ENCODE measurements at places on chromosomes 12 and 14.

DNA sequence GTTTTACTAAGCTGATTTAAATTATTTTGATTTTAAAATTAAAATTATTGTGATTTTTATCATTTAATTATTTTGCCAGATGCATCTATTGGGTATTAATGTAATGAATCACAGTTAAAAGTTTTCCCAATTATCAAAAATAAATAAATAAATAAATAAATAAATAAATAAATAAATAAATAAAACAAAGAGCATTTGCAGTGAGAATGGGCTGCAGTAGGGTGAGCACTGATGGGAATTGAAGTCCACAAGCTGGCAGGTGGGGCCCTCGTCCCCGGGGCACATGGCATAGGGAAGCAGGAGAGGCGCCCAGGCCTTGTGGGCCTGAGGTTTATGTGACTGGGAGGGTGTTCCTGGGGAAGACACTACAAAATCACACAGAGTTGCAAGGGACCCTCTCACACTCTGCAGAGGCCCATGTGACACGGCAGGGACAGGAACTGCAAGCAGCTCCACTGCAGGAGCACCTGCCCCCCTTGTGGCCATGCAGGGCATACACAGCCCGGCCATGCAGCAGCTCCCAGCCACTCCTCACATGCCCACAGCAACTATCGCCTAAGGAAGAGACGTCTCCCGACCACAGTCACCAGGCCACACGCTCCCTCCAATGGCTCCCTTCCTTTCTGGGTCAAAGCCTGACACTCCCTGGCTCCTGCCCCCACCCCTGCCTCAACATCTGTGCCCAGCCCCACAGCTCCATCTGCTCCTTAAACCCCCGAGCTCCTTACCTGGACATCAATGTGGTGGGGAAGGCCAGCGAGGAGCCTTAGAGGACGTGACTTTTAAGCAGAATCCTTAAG is 256.3 kb upstream of the SFSWAP start:
- DNase-seq: peak; percentile 19

GRCh38 chr14:89598548-89599186 is 181.6 kb upstream of the FOXN3 start:
- no peak for DNase-seq

DNA sequence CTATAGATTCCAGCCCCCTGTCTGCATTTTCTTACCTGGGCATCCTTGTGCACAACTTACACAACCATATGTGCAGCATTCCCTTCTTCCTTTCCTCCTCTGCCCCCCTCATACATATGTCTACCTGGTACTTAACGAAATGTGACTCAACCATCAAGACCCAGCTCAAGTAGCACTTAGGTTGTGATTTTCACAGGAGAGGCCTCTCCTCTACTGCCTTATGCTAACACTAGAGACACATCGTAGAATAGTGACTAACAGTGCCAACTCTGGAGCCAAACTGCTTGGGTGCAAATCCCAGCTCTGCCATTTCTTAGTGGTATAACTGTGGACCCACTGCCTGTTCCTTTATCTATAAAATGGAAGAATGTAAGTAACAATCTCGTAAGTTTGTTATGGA is 24.1 kb upstream of the PLEKHA5 start:
- DNase-seq: no peak

DNA sequence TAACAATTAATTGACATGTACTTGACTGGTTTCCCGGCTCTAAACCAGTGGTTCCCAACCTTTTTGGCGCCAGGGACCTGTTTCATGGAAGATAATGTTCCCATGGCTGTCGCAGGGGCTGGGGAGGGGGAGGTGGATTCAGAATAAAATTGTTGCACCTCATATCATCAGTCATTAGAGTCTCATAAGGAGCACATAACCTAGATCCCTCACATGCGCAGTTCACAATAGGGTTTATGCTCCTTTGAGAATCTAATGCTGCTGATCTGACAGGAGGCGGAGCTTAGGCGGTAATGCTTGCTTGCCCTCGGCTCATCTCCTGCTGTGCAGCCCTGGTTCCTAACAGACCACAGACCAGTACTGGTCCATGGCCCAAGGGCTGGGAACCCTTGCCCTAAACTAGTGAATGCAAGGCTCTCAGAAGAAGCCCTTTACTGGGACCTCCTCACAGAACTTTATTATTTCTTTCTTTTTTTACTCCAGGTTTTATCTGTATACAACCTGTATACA is 86.4 kb upstream of the SINHCAF start:
- DNase-seq: no peak

- no peak for DNase-seq
Measured at GRCh38 chr12:124869059-124869665, 5.5 kb upstream of the SCARB1 start.

DNA sequence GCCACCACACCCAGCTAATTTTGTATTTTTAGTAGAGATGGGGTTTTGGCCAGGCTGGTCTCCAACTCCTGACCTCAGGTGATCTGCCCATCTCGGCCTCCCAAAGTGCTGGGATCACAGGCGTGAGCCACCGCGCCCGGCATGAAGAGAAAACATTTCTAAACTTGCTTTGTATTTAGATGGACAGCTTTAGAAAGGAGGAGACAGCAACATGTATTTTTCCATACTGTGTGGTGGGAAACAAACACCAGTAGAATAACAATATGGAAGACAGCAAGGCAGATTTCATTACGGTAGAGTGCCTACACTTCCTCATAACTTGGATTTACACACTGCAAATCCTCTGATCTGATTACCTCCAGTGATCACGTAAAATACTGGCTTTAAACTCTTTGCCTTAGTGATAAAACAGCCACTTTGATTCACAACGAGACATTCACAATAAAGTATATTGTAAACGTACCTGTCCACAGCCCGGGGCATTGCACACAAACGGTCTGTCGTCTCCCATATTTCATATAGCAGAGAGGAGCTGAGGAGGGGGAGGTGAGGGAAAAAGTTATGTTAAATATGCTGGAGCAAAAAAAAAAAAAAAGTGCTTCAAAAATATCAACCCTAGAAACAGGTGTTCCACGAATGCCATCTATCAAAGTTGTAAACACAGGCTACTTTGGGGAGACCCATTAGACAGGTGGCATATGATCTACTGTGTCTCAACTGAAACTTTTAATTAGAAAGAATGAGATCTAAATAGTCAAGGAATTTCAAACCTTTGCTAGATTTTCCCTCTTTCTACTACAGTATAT is 25.5 kb downstream of the ATF7 start:
- DNase-seq: no peak

GRCh38 chr12:94500831-94501567 is 41.3 kb upstream of the CEP83 start:
- no peak for DNase-seq
